A549 treated with RU486 at 1 μM for 4 hours (cell line): ENCODE measurements at places on chromosomes 1 and 21. TPM values are rescaled to one million over a fixed set of nuclear protein-coding genes. Genes with fewer than 3 reads are reported as not detected.

Gene KTI12
- 15.2 to 21.1 TPM (median 17.9 TPM) in 5 replicates for total RNA-seq

Gene WNT9A
- 5.6 to 9.6 TPM (median 8.2 TPM) in 5 replicates for total RNA-seq

Gene LENEP
- total RNA-seq: not detected in 5 replicates

Gene ROR1
- total RNA-seq: 8.0 to 12.9 TPM (median 10.7 TPM) in 5 replicates
